ENCODE measurements at places on chromosomes 16 and 17. TPM values are rescaled to one million over a fixed set of nuclear protein-coding genes. Genes with fewer than 3 reads are reported as not detected.
A peak's percentile ranks its signal among the peaks of the same experiment; 100 is the strongest.

- DNase-seq = no peak
Measured at GRCh38 chr16:14007450-14007849, 63.7 kb upstream of the MRTFB start.

DNA sequence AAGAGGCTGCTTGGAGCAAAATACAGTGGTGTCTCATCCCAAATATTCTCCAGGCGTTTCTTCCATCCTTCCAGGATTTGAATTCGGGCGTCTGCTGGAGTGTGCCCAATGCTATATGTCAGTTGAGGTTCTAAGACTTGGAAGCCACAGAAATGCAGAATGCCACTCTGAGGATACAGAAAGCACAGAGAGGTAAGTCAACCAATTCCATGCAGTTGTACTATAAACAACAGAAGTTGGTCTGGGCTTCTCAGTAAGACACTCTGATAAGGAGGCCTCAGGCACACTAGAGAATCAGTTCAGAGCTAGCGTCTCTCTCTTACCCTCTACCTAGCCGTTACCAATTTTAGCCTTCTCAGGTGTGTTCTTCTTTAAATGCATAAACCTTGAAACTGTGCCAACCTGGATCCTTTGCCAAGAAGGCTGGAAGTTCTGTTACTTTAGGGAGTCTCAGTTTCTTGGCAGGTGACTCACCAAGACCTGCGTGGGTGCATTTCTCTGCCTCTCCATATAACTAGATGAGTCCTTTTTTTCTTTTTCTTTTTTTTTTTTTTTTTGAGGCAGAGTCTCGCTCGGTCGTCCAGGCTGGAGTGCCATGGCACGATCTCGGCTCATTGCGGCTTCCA, 15.1 kb downstream of the NQO1 start:
- no peak for DNase-seq

The FAM171A2 gene
- total RNA-seq = 0.66 TPM

The FOXF1 gene
- total RNA-seq = 50.0 TPM

- DNase-seq = no peak
Measured at GRCh38 chr17:1123921-1124715, 55.7 kb downstream of the ABR start.

GRCh38 chr17:12853921-12854320, 64.6 kb downstream of the ARHGAP44 start:
- no peak for DNase-seq

DNA sequence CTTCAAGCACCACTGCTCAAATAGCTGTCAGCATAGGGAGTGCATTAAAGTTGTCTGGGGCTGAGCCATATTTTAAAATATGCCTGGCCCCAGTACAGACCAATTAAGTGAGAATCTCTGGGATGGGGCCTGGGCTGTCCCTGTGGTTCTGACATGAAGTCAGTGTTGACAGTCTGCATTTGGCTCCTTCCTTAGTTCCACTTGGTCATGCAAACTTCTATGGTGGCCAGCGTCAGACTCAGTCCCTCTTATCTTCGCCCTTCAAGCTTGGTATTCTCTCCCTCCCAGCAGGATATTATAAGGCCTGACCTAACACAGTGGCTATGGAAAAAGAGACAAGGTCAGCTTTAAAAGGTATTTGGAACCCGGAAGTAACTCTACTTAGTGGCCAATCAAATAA, 177.2 kb downstream of the PMP22 start:
- no peak for DNase-seq

- DNase-seq = no peak
Measured at GRCh38 chr16:4696905-4697847, 3.8 kb downstream of the NUDT16L1 start.

GRCh38 chr16:29644973-29645693, 17.9 kb upstream of the SPN start:
- no peak for DNase-seq

The CX3CL1 gene
- 18.6 TPM for total RNA-seq

GRCh38 chr17:39623356-39623950, 3.3 kb upstream of the PPP1R1B start:
- peak; percentile 91 for DNase-seq

DNA sequence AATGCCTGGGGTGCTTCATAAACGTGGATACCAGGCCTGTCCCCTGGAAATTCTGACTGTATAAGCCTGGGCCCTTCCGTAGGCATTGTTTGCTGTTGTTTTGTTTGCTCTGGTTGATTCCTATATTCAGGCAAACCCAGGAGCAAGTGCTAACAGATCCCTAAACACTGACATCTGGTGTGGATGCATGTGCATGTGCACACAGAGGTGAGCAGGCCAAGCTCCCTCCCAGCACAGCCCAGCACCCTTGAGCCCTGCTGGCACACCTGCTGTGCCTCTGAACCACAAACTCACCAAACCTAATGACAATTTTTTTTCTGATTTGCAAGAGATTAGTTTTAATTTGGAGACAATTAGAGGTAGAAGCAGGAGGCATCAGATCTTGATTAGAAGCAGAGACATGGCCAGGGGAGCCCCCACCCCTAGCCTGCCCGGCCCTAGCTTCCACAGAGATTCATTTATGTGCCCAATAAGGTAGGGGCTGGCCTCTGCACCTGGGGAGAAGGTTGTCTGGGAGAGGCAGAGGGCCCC, 40.4 kb downstream of the TMEM132E start:
- no peak for DNase-seq

- DNase-seq = no peak
Measured at GRCh38 chr16:3009568-3010390, 2.9 kb upstream of the CLDN9 start.

- no peak for DNase-seq
Measured at GRCh38 chr17:57484081-57484666, 227.9 kb downstream of the MSI2 start.

DNA sequence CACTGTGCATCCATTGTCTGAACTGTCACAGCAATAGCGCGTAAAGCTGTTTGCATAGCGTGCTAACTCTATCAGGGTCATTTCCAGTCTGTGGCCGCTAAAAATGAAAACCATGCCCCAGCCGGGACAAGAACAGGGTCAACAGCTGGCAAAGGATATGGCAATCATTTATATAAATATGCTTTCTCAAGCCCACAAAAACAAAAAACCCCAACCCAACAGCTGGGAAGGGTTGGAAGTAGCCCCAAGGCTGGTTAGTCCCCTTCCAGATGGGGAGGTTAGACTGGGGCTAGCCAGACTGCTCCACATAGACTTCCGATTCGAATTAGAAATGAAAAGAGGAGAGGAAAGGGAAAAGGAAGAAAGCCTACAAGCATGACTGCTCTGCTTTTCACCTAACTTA, 203.3 kb upstream of the TBX2 start:
- DNase-seq = no peak

DNA sequence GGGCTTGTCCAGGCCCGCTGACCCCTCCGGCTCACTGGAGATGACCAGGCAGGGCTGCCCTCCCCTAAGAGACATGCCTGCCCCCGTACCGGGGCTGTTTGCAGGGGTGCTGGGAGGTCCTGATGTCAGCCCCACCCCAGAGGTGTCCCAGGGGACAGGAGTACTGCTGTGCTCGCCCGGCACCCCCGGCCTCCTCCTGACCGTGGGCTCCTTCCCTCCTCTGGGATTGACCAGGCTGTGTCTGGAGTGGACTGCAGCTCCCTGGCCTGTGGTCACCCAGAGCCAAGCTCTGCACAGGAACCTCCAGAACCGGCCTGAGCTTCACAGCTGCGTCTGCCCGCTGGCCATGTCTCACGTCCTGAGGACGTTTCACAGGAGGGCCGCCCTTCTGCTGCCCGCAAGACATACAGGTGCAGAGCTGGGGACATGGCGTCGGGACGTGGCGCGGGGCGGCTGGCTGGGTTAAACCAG, 53.2 kb downstream of the LMF1 start:
- no peak for DNase-seq

GRCh38 chr17:69640073-69640472, 225.6 kb downstream of the MAP2K6 start:
- no peak for DNase-seq

- no peak for DNase-seq
Measured at GRCh38 chr17:12738624-12739023, 50.7 kb upstream of the ARHGAP44 start.

The NSRP1 gene
- total RNA-seq = 44.3 TPM

DNA sequence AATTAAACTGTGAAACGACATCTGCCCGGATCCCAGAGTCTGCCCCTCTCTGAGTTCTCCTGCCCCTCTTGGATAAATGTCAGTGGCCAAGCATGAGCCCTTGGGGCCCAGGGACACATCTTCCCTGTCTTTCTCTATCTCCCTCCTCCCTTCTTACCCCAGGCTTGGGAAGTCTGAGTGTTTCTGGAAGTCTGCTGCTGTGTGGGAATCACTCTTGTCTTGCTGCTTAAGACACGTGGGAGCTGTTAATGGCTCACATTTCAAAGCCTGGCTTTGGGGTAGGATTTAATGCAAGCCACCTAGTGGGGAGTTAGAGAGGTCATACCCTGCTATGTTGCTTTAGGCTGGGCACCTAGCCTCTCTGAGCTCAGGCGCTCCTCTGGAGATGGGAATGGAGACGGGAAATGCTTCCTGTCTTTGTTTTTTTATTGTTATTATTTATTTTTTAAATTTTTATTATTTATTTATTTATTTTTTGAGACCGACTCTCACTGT, 218.5 kb upstream of the CIBAR2 start:
- no peak for DNase-seq

GRCh38 chr17:34979650-34980352, 511 bp upstream of the LIG3 start:
- no peak for DNase-seq

GRCh38 chr17:60371818-60372510, 20.0 kb downstream of the USP32 start:
- DNase-seq = no peak

GRCh38 chr17:74153821-74154430, 49.6 kb upstream of the RPL38 start:
- no peak for DNase-seq

The RGS11 gene
- total RNA-seq = 24.9 TPM

DNA sequence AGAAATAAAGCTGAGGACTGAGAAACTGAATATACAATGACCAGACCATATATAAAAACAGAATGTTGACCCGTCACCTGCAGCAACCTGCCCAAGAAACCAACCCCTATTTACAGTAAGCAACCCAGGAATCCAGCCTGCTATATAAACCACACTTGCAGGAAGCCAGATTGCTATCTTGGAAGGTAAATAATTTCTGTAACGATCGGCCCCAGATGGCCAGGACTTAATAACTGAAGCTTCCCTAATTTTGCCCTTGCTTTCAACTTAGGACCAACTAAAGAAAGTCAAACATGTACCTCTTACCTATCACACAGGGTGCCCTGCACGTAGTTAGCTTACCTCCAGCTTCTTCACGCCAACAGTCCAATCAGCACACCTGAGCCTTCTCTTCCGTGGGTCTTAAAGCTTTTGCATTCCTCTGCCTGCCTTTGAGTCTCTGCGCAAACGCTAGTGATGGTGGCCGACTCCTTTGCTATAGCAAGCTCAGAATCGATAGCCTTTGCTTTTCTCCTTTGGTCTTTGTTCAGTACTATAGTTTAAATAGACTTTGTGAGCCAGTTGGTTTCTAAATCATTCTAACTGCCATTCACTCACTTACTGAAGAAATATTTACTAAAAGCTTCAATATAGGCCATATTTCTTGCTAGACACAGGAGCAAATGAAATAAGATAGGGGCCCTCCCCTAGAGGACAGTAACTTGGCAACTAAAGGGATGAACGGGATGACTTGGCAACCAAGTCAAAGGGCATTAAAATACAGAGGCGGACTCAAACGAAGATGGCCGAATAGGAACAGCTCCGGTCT, 31.3 kb downstream of the MPHOSPH6 start:
- no peak for DNase-seq

- no peak for DNase-seq
Measured at GRCh38 chr17:47197821-47198220, 8.7 kb upstream of the CDC27 start.

DNA sequence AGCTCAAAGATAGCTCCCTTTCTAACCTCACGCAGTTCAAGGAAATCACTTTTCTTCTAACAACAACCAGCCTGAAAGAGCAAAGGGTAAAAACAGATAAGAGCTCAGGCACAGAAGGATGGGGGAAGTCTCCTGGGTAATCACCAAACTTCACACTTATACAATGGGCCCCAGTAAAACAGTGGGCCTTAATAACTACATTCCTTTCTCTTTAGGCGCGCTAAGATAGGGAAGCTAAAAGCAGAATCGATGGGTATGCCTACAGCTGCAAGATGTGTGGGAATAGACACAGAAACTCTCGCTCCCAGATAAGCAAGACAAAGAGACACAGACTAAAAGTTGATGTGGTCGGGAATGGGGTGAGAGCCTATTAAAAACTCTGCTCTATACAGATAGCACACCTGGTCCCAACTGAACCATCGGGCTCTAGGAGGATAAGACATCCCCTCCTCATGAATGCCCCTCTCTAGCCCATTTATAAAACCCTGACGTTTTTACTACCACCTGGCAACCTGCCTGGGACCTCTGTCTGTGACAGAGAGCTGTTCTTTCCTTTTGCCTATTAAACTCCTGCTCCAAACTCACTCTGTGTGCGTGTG, 826 bp downstream of the LYZL6 start:
- no peak for DNase-seq

The CD19 gene
- not detected for total RNA-seq

GRCh38 chr17:31216031-31216751, 80.8 kb downstream of the OMG start:
- DNase-seq = no peak

- DNase-seq = no peak
Measured at GRCh38 chr16:56601325-56601724, 7.1 kb upstream of the MT2A start.

- peak; percentile 62 for DNase-seq
Measured at GRCh38 chr17:79072544-79072943, 2.1 kb upstream of the ENGASE start.

DNA sequence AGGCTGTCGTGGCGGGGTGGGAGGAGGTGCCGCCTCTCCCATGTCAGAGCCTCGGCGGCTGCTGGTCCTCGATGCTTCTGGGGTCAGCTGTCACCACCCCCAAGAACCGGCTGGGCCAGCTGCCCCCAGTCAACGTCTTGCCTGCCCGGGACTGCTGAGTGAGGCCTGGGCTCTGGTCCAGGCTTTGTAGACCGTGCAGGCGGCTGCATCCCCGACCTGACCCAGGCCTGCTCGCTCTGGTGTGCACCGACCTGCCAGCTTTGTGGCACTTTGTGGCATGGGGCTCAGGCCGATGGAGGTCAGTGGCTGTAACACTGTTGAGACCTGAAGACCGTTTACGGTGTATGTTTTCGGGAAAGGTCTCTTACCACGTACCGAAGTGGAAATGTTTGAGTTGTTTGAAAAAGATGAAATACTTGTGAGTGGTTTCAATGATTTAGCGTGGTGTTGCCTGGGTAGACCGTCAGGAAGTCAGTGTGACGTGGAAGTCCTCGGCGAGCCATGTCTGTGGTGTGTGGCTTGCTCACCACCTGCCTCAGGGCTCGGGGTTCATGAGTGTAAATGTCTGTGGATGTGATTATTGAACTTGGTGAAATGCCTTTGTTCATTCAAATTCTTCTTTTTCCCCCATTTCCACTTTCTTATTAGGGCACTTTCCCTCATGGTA, 53.2 kb upstream of the ZNF750 start:
- DNase-seq = no peak

GRCh38 chr17:69561462-69561861, 147.0 kb downstream of the MAP2K6 start:
- DNase-seq = no peak
